ENCODE measurements at places on chromosomes 6 and 20.

DNA sequence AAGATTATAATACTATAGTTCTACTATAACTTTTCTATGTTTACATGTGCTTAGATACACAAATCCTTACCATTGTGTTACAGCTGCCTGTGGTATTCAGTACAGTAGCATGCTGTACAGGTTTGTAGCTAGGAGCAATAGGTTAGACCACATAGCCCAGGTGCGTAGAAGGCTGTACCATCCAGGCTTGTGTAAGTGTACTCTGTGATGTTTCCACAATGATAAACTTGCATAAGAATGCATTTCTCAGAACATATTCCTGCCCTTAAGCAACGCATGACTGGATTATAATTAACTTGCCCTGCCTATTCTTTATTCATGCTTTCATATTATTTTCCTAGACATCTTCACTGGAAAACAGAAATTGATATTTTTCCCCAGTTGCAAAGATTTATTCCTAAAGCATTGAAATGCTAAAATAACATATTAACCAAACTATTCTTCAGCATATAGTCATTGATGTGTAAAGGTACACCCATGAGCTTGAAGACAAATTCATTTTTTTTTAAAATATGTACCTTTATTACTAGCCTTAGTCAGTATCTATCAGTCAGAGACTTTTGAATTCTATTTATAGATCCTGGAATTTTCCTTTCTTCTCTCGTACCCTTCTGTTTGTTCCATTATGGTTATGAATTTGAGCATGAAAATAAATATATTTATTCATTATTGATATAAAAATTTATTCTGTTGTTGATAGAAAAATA is 7.2 kb upstream of the CTAGE9 start:
- DNase-seq, result no peak

- DNase-seq, result peak; percentile 74
Observed at GRCh38 chr20:44736170-44737021, 9.3 kb upstream of the KCNK15 start.

DNA sequence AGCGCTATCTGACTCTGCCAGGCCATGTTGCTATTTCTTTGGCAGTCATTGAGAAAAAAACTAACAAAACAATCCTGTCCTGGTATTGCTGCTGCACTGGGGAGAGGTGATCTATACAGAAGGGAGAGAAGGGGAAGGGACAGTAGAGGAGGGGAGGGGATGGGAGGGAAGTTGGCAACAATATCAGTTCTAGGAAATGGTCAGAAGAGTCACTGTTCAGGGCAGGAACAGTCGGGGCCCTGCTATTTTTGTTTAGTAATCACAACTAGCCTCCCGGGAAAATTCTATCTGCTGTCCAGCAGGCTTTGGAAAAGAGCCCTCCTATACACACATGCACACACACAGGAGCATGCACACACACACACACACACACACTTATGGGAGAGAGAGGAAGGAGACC is 142.3 kb upstream of the CARMIL1 start:
- no peak for DNase-seq

GRCh38 chr6:408599-409102 is 17.1 kb downstream of the IRF4 start:
- no peak for DNase-seq

- no peak for DNase-seq
Observed at GRCh38 chr6:77371748-77372147, 91.5 kb downstream of the HTR1B start.

DNA sequence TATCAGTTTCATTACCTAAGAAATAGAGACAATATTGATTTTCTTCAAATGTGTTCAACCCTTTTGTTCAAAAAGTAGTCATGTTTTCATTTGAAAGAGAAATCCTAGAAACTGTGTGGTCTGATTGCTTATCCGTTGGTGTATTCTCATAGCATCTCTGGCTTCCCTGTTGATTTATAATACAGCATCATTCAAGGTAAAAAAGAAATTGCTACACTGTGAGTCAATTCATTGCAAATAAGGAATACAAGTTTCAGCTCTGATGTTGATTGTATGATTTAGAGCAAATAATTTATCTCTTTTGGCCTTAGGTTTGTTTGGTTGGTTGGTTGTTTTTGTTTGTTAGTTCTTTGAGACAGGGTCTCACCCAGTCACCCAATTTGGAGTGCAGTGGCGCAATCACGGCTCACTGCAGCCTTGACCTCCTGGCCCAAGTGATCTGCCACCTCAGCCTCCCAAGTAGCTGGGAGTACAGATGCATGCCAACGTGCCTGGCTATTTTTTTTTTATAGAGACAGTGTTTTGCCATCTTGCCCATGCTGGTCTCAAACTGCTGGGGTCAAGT is 185.5 kb upstream of the TNFAIP3 start:
- DNase-seq, result no peak

DNA sequence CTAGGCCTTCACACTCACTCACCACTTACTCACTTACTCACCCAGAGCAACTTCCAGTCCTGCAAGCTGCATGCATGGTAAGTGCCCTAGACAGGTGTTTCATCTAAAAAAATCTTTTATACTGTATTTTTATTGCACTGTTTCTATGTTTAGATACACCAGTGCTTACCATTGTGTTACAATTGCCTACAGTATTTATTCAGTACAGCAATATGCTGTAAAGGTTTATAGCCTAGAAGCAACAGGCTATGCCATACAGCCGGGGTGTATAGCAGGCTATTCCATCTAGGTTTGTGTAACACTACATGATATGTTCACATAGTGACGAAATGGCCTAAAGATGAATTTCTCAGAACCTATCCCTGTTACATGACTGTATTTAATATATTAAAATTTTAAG is 37.1 kb upstream of the KCNK5 start:
- DNase-seq, result no peak

DNA sequence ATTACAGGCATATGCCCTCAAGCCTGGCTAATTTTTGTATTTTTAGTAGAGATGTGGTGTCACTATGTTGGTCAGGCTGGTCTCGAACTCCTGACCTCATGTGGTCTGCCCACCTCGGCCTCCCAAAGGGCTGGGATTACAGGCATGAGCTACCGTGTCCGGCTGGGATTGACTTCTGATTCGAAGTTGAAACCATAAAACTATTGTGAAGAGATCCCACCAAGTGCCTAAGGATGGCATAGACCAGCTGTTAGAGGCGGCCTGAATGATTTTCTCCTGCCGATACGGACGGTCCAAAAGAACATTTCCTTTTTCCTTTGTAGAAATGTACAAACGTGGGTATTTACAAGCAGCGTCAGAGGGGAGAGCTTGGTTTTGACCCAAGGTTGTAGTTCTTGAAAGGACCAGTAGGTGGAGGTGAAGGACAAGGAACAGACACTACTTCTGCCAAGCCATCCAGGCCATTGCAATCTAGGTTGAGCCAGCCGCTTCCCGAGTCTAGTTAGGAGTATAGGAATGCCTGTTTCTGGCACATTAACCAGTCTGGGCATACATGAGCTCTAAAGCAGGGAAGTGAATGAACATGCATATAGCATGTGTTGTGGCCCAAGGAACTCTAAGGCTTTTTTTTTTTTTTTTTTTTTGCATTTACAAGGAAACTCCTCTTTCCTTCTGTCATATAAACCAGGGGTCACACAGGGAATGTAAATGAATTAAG is 29.0 kb downstream of the MOCS3 start:
- peak; percentile 89 for DNase-seq

- no peak for DNase-seq
Observed at GRCh38 chr20:40697541-40697940, 8.5 kb upstream of the MAFB start.

DNA sequence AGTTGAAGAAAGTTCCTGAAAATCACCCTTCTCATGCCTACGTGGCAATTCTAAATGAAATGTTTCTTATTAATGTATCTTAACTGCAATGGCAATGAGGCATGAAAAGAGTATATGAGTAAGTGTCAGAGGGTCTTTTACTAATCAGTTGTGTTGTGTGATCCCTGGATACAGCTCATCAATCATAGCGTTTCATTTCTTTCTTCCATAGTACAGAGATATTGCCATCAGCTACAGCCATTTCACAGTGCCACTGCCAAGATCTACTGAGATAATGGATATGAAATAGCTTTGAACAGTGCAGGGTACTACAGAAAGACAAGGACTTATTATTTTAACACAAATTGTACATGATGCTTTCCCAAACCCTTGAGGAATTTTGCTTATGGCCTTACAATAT is 450.8 kb downstream of the KHDRBS2 start:
- no peak for DNase-seq

GRCh38 chr6:125116710-125117109 is 36.9 kb upstream of the TPD52L1 start:
- DNase-seq, result no peak

- no peak for DNase-seq
Observed at GRCh38 chr6:42519779-42520178, 44.0 kb upstream of the UBR2 start.

DNA sequence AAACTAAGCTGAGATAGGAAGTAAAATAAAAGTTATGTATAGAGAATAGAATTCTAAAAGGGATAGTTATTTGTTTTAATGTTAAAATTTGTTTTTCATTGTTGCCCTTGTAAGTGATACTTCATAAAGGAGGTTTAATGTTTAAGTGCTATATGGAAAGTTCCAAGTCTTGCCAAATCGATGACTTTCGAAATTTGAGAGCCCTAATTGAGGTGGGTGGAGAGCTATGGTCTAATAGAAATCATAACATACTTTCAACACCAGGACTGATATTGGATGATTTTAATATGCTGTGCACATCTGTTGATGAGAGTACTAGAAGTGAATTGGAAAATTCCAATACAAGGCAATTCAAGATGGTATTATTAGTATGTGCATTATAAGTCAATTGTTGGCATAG is 64.6 kb downstream of the RNF144B start:
- DNase-seq, result no peak

DNA sequence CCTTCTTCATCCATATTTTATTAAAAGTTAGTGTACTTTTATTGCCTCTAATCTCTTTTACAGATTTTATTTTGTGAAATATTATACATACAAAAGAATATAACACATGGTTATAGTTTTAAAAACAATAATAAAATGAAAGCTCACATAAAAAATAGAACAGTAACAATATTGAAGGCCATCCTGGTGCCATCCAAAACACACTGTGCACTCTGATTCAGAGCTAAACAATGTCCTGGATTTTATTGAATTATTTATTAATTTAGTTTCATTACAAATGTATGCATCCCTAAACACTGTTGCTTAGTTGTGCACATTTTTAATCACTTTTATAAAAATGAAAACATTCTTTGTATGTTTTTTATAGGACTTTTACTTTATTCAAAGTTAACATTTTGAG is 32.9 kb downstream of the RNF217 start:
- no peak for DNase-seq

DNA sequence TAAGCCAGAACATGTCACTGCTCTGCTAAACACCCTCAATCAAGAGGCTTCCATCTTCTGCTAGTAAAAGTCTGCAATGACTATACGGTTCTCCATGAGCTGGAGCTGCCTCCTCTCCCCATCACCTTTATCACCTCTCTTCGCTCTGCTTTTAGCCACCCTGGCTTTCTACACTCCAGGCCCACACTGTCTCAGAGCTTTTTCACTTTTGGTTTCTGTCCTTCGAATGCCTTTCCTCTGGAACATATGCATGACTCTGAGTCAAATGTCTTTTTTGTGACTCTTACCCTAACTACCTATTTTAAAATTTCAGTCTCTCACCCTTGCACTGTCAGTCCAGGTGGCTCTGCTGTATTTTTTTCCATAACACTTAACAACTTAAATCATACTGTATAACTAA is 525.4 kb upstream of the RNF217 start:
- no peak for DNase-seq

- no peak for DNase-seq
Observed at GRCh38 chr20:49571553-49571835, 3.6 kb upstream of the PTGIS start.

DNA sequence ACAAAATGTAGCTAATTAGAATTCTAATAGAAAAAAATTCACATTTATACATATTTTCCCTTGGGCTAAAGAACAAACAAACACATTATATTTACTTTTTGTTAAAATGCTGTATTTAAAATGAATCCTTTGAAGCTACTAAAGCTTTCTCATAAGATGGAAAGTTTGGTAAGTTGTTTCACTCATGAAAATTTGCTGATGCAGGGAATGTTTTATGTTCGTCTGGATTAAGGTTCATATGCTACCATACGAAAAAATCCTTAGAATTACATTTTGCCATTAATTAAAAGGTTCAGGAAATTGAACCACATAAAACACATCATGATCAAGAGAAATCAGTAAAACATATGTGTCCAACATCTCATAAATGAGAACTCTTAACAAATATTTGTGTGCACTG is 62.2 kb downstream of the SMLR1 start:
- no peak for DNase-seq

DNA sequence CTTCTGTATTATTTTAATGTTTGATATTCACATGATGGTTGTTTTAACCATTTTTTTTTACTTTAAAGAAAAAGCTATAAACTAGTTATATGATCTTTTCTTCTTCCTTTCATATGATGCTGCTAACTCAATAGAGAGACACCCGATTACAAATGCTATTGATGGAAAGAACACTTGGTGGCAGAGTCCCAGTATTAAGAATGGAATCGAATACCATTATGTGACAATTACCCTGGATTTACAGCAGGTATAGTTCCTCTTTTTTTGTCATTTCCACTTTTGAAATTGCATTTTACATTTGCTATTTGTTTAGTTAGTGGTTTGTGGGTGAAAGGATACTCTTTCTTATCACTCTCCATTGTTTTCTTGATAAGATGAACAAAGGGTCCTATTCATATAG is 176.7 kb downstream of the LAMA2 start:
- DNase-seq, result no peak

GRCh38 chr6:15881150-15881549 is 218.3 kb upstream of the DTNBP1 start:
- DNase-seq, result no peak

DNA sequence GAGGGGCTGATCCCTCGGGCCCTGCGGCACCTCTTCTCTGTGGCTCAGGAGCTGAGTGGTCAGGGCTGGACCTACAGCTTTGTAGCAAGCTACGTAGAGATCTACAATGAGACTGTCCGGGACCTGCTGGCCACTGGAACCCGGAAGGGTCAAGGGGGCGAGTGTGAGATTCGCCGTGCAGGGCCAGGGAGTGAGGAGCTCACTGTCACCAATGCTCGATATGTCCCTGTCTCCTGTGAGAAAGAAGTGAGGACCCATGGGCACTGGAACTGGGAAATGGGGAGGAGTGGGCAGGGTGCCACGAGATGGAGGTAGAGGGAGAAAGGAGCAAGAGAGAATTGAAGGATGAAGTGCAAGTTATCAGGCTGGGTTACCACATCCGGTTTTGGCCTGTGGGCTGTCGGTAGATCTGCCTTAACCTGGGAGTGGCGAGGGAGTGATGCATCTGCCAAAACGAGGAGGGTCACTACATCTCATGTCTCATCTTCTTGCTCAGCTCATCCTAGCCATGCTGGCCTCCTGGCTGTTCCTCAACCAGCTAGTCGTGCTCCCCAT is 5.4 kb upstream of the PHF1 start:
- no peak for DNase-seq

DNA sequence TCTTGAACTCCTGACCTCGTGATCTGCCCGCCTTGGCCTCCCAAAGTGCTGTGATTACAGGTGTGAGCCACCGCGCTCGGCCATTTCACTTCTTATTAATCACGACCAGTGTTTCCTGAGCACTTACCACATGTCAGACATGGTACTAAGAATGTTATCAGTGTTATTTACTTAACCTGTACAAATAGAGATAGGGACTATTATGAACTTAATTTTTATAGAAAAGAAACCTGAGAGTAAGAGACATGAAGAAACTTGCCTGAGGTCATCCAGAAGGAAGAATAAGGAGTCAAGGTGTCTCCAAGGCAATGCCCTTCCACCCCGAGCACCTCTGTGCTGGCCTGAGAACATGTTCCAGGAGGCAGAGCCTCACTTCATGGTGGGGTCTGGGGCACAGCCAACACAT is 29.3 kb upstream of the EZR start:
- DNase-seq, result no peak
